ENCODE measurements at places on chromosomes 5 and 9.

DNA sequence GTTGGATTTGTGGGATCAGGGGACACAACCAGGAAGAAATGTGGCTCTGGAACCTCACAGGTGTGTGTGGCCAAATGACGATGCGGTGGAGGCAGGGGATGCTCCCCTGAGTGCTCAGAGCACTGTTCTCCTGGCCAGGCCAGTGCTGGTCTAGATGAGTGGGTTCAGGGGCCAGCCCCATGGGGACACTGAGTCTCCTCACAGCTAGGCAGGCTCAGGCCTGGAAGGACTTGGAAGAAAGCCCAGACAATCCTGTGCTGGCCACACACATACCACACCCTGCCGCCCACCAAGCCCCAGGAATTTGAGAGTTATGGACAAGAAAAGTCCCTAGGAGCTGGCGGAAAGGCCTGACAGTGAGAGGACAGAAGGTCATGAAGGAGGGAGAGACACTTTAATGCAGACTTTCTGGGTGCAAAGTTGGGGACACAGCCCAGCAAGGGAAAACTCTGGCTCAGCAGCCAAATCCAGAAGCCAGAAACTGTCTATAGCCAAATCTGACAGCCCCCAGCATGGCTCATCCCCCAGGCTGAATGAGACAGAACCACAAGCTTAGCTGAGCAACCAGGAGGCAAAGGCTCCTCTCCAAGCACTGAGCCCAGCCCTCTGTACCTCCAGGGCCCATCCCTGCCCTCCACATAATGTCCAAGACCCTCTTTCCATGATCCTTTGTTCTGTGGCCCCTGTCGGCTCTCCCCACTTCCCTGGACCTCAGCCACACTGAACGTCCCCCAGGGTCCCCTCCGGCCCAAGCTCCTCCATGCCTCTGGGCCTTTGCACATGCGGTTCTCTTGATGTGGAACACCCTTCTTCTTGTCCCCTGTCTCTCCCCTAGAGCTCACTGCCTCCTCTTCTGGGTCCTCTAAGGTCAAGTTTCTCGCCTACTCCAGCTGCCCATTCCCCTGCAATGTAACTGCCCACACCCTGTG lies 22.4 kb downstream of the LHX6 start:
- no peak for DNase-seq

DNA sequence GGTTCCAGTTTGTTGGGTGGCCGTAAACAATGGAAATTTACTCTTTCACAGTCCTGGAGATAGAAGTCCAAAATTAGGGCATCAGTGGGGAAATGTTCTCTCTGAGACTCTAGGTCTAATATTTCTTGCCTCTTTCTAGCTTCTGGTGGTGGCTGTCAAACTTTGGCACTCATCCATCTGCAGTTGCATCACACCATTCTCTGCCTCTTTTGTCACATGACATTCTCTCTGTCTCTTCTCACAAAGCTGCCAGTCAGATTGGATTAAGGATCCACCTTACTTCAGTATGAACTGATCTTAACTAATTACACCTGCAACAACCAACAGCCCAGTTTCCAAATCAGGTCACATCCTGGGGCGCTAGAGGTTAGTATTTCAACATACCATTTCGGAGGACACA lies 222.9 kb upstream of the FTMT start:
- DNase-seq: no peak

- DNase-seq: no peak
Measured at GRCh38 chr5:93311881-93312280, 269.1 kb downstream of the NR2F1-AS1 start.

DNA sequence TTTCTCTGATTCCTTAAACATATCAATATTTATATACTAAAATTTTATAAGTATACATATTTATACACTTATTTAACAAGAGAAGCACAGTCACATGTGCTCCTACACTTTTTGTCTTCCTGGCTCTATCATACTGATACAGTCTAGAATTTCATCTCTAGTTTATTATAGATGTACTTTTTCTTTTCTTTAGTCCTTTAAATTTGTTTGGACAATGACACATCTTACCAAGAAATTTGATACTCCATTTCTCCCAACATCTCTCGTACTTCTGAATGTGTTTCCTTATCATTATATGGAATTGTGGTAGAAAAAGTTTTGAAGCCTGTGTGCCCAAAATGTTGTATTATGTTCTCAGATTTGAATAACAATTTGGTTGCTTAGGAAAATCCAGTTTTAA lies 104.6 kb downstream of the DMRT2 start:
- DNase-seq: no peak

DNA sequence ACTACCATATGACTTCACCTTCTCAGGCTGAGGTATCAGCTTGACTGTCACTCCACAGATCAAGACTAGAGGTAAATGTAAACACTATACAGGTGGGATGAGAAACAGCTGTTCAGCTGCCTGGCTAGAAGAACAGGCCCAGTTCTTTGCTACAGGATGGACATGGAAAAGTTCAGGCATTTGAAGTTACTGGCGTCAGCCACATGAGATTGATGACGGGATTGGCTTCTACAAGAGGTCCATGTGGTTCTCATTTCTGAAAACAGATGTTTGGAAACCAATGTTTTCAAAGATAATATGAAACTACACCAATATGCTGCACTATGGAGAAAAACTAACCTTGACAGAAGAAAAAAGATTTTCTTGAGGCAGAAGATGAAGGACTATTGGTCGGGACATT lies 324.1 kb downstream of the CDH10 start:
- DNase-seq: no peak

- no peak for DNase-seq
Measured at GRCh38 chr5:119019949-119020348, 31.6 kb upstream of the DTWD2 start.

GRCh38 chr5:120767178-120767820 lies 303.2 kb downstream of the PRR16 start:
- no peak for DNase-seq

- DNase-seq: no peak
Measured at GRCh38 chr9:132587592-132587955, 5.2 kb downstream of the BARHL1 start.

GRCh38 chr9:75185585-75186170 lies 97.4 kb downstream of the OSTF1 start:
- peak; percentile 51 for DNase-seq

- no peak for DNase-seq
Measured at GRCh38 chr5:569358-569867, 42.7 kb upstream of the CEP72 start.

DNA sequence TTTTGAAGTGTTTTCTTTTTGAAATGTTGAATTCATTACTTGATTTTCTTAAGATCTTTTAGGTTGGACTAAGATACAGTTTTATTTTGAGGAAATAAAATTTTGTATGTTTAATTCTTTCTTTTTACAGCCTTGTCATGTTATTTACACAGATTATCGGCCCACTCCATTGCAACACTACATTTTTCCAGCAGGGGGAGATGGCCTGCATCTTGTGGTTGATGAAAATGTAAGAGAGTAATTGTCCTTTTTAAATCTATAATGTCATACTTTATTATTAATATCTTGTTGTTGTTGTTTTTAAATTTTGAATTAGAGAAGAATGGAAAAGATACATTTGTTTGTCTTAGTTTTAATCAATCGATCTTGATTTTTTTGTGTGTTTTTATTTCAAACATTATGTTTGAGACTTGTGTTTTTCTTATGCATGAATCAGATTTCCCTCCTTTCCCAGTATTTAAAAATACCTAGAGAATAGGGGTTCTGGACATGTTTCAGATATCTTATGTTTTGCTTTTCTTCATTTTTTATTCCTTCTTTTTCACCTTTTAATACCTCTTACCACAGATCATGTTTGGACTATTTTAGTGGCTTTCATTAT lies 36.7 kb downstream of the MTREX start:
- peak; percentile 52 for DNase-seq

DNA sequence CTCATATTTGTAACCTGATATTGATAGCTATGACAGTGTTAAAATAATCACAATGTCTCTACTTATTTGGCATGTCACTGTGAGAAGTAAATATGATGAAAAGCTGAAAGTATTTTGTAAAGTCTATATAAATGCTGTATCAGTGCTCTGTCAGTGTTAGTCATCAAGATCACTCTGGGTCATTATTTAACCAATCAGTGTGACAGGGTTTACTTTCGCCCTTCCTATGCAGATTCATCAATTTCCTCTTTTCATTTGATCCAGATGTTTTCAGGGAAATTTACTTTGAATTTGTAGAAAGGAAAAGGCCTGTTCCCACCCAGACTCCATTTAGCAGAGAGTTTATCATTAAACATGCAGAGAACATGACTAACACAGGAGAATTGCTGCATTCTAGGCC lies 9.9 kb upstream of the PCSK5 start:
- no peak for DNase-seq

- DNase-seq: no peak
Measured at GRCh38 chr9:87350915-87351314, 146.8 kb upstream of the DAPK1 start.

Measured in stimulated activated CD4-positive, alpha-beta T cell treated with anti-CD3 and anti-CD28 coated beads, Interleukin-4, amount 100 ng/mL, for 48 hours (primary cell).